ENCODE measurements at places on chromosomes 11 and 22.

DNA sequence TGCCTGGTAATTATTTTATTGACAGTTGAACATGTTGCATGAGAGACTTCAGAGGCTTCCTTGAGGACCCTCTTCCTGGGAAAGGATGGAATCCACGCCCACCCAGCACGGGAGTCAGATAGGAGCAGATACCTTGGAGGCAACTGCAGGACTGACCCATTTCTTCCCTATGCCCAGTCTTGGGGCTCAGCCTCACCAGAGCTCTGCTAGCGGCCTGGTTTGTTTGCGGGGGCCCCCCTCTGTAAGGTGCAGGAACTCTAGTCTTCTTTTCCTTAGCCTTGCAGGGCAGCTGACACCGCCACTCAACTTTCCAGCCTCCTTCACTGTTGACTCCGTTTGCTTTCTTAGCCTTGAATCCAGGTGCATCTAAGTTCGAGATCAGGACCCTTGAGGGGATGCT lies 1032.8 kb downstream of the BRD1 start:
- DNase-seq: no peak

DNA sequence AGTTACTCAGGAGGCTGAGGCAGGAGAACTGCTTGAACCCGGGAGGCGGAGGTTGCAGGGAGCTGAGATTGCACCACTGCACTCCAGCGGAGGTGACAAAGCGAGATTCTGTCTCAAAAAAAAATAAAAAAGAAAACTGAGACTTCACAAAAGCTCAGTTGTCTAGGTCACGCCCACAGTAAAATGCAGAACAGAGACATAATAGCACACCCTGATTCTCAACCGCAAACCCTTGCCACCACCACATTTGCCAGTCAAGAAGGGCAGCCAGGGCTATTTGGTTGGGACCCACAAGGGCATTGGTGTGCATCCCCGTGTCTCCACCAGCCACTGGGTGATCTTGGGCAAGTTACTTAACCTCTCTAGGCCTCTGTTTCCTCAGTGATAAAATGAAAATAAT lies 25.4 kb downstream of the CREB3L1 start:
- DNase-seq: no peak

- DNase-seq: no peak
Observed at GRCh38 chr11:34155057-34155756, 49.8 kb downstream of the NAT10 start.

DNA sequence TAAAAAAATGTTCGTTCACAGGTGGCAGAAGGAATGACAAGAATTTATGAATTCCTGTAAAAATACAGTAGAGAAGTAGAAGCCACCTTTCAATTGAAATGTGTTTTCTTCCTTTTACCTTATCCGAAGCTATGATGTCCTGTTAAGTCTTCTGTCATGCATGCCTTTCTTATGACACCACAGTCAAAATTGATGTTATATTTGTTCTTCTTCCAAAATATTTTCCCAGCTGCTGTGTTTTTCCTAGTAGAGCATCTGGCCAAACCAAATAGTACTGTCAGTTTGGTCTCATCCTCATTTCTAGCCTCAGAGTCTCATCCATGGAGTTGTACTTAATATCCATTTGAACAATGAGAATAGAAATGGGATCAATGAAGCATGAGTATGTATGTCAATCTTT lies 206.1 kb downstream of the PGR start:
- no peak for DNase-seq

DNA sequence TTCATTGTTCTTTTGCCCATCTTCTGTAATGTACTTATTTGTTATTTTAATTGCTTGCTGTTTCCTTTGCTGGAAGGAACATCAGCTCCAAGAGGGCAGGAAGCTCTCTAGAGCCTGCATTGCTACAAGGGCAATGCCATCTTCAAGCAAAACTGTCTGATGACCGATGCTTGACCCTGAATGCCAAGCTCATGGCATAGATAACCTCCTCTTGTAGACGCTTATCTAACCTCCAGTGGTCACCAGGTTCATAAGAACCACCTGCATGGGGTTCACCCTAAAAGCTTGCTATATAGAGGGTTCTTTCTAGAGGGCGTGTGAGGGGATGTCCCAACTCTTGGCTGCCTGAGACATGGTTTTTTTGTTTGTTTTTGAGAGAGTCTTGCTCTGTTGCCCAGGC lies 16.5 kb downstream of the FADS3 start:
- DNase-seq: no peak
